Kidney (tissue), 22 donors: ENCODE measurements at places on chromosomes 3 and 15.
A peak's percentile ranks its signal among the peaks of the same experiment; 100 is the strongest.

GRCh38 chr3:47578119-47578632, 489 bp downstream of the CSPG5 start:
- DNase-seq = peak; percentile 46

DNA sequence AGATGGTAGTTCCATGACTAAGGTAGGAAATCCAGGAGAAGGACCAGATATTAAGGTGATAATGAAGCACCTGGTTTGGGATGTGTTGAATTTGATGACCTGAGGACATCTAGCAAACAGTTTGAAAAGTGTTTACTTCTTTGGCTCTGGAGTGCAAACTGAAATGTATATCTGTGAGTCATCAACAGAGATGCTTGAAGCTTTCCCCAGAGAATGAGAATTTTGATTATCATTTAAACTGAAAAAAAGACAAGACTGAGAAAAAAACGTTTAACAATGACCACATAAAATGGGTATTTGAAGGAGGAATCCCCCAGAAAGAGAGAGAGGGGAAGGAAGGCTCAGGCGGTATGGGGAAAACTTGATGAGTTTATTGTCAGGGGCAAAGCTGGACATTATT, 20.7 kb upstream of the GSK3B start:
- DNase-seq = no peak

DNA sequence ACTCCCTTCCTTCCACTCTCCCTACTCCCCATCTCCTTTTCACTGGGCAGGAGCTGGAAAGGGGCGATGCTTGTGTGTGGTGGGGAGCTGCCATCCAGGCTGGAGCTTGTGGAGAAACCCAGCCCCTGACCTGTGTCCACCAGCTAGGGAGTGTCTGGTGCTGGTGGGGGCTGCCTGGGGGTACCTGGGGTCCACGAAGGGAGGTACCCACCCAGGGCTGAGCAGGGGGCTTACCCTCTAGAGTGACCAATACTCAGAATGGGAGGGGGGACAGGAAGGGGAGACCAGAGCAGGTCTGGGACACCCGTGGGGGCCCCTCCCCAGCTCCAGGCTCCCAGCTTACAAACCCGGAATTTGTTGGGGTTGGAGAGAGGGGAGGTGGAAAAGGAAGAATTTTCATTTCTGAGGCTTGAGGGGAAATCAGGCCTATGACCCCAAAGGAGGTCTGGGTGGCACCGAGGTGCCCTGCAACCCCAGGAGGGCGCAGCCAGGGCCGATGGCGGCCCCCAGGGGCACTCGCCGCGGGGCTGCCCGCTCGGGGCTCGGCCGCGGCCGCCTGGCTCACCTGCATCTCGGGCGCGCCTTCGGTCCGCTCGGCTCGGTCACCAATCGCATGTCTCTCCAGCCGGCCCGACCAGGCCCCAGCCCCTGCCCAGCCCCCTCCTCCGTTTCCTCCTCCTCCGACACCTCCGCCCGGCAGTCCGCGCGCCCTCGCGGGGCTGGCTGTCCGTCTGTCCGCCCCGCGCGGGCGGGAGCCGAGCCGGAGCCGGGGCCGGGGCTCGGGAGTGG, 773 bp downstream of the LINGO1 start:
- peak; percentile 41 for DNase-seq

DNA sequence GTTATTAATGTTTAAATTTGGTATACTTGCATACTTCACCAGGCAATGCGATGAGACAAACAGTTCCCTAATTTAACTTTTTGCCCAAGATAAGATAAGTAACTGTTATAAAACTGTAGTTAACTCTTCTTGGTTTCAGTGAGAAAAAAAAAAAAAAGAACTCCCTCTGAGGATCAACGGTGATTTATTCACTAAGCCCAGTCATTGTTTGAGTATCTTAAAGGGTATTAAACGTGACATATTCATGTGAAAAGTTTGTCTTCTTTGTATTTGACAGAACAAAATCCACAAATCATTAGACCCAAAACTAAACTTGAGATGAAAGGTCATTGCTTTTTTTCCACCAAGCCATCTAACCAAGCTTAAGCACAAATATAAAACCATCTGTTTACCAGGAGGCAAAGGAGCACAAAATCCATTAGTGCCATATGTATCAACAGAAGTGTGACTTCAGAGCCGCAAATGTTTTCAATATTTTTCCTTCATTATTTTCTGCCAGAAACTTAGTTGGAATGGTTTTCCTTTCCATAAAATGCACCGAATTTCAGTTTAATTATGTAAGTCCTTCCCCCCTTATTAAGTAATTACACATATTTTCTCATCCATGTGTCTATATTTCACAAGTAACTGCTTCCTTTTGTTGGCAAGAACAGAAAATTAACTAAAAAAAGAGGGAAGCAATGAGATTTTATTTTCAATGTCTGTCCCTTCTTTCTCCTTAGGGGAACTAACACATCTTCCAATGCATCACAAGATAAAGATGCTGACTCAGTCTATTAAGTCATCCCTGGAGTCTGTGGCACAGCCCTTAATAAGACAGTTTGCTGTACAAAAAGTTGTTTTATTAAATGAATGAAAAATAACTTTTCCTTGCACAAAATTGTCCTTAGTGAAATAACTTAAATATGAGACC, 92.2 kb upstream of the RAP2B start:
- DNase-seq = no peak

DNA sequence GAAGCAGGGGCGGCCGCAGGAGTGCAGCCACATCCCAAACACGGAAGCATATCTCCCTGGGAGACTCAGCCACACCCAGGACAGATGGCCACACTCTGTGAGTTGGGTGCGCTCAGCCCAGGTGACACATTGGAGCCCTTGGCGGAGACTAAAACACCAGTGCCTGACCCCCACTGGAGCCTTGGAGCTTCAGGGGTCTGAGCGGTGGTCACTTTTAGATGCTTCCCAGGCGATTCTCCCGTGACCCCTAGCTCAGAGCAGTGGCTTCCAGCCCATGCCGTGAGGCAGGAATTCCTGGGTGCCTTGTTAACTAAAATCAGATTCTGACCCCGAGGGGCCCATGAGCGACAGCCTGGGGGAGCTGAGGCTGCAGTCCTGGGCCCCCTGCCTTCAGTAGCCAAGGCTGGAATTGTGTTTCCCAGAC, 54.5 kb downstream of the PLXNA1 start:
- peak; percentile 51 for DNase-seq

DNA sequence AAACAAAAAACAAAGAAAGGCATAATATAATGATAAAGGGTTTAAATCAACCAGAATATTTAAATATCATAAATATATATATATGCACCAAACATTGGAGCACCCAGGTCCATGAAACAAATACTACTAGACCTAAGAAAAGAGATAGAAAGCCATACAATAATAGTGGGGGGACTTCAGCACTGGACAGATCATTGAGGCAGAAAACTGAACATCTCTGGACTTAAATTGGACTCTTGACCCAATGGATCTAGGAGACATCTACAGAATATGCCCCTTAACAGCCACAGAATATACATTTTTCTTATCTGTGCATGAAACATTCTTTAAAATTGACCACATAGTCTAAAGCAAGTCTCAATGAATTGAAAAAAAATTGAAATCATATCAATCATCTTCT, 48.7 kb upstream of the CD96 start:
- DNase-seq = no peak

DNA sequence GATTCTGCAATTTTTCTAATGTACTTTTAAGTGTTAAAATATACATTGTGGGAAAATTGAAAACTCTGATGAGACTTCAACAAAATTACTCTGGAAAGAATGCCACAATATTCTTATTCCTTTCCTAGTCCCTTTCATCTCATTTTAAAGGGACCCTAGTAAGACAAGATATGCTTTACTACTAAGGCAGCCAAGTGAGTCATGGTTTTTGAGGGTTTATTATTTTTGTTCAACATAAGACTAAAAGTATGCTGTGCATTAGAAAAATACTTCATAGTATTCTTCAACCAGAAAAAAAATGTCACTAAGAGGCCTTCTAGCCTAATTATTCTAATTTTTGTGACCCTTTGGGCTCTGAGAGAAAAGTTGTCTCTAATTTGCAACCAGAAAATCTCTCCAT, 7.4 kb downstream of the IL12A start:
- no peak for DNase-seq

DNA sequence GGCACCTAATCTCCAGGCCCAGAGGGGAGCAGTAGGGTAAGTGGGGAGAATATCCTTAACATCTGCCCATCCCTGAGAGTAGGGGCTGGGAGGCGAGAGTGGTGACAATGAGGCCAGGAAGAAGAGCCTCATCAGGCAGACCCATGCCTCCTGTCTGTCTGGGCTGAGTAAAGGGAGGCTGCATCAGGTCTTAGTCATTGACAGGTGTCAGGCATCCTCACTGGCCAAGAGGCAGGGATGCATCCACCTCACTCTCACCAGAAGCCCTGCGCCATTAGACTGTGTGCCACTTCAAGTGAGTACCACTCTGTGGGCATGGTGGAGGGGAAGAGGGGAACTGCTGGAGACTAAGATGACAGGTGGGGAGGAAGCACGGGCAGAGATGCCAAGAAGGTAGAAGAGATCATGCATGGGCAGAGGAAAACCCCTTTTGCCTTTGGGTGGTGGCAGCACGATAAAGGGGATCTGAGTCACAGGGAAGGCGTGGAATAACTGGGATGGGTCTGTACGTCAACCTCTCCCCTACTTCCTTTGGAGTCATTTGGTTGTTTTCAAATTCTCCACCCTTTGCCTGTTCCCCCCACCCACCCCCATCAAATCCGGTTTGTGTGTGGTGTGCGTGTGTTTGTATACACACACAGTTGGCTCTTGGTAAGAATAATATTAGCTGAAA, 14.1 kb downstream of the ANAPC13 start:
- no peak for DNase-seq

GRCh38 chr3:69321301-69322157, 64.4 kb downstream of the FRMD4B start:
- no peak for DNase-seq

GRCh38 chr15:42286445-42287029, 13.3 kb upstream of the TMEM87A start:
- DNase-seq = no peak

- DNase-seq = peak; percentile 69
These were observed 473 bp downstream of the FHIT start for GRCh38 chr3:61250784-61251173.

- DNase-seq = no peak
These were observed 975.3 kb upstream of the GBE1 start for GRCh38 chr3:82736696-82737277.

GRCh38 chr3:120111898-120112297, 17.7 kb upstream of the GSK3B start:
- no peak for DNase-seq

- peak; percentile 25 for DNase-seq
These were observed 32.9 kb downstream of the SEMA6D start for GRCh38 chr15:47750030-47750739.

GRCh38 chr3:103459815-103460214, 1025.0 kb downstream of the ZPLD1 start:
- DNase-seq = no peak
